CD4-positive, alpha-beta T cell treated with Interleukin-12 subunit alpha and Interleukin-12 subunit beta, for 1 hour (primary cell): ENCODE measurements at places on chromosomes 1 and 21.

DNA sequence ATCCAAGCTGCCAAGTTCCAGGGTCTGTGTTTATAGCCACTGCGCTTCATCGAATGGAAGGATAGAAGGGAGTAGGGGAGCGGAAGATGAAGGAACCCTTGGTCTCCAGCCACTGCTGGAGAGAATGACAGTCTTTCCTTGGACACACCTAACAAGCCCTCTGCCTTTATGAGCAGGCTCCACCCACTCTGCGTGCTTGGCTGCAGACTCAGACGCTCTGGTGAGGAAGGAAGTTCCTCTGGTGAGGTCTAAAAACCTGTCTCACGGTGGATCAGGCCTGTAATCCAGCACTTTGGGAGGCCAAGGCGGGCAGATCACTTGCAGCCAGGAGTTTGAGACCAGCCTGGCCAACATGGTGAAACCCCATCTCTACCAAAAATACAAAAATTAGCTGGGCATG lies 55.4 kb downstream of the MATN1 start:
- DNase-seq = no peak

DNA sequence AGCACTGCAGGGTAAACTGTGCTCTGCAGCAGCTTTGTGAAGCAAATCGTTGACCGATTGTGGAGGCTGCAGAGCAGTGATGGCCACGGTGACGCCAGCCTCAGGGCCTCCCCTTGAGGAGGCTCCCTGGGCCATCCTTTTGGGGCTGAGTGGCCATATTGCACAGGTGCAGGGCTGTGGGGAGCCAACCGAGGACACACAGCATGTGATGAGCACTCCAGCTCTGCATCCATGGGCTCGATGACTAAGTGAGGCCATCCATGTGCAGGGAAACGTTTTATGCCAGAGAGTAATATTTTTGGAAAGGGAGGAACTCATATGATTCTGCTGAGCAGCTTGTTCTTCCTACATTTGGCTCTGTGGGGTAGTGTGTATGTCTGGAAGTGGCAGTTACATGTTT lies 24.6 kb downstream of the KCNK1 start:
- DNase-seq = no peak

- no peak for DNase-seq
Measured at GRCh38 chr1:64171246-64171645, 32.2 kb upstream of the UBE2U start.

GRCh38 chr1:31944205-31945089 lies 6.3 kb upstream of the PTP4A2 start:
- DNase-seq = peak; percentile 85

GRCh38 chr1:78136680-78137079 lies 90.9 kb downstream of the GIPC2 start:
- no peak for DNase-seq

GRCh38 chr1:21510885-21511578 lies 1.8 kb downstream of the ALPL start:
- DNase-seq = no peak

DNA sequence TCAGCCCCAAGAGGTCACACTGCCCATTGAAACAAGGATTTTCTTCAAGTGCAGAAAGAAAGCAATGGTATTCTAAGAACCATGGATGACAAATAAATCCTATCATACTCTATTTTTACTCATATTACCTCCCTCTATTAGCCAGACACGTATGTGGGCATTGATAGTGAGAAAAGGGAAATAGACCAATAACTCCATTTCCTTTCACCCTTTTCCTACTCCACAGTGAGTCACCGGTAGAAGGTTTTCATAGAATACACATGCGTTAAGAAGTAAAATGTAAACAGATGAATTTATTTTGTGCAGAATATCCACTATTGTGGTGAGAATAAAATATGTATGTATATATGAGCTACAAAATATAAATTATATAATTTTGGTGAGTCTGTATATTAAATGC lies 568.9 kb upstream of the ADGRL4 start:
- no peak for DNase-seq

DNA sequence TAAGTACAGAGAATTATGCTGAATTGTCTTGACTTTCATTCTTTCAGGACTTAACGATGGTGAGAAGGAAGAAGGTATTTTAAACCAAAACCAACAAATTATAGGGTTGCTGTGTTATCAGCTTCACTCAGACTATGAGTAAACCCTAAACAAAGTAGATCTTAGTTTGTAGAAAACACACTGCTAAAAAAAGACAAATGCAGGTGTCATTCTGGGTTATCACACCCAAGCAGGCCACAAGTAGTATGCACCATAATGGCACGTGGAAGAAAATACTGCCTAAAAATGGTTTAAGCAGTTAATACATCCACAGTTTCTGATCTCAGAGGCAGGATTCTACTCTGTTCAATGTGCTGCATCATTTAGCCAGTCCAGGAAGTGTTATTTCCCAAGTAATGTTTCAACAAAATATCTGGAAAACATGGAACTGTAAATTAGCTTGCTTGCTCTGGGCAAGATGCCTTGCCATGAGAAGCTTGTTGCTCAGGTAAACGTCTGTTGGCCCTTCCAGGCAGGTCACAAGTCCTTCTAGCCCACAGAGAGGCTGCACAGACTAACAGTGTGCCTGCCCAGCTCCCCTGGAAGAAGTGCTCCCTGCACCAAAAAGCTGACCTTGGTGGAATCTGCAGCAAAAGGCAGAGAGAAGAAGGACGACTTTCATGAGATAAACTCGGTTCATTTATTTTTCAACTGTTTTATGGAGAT lies 4.1 kb downstream of the DIPK1A start:
- DNase-seq = no peak

- no peak for DNase-seq
Measured at GRCh38 chr21:17736072-17736471, 83.1 kb downstream of the C21orf91 start.

DNA sequence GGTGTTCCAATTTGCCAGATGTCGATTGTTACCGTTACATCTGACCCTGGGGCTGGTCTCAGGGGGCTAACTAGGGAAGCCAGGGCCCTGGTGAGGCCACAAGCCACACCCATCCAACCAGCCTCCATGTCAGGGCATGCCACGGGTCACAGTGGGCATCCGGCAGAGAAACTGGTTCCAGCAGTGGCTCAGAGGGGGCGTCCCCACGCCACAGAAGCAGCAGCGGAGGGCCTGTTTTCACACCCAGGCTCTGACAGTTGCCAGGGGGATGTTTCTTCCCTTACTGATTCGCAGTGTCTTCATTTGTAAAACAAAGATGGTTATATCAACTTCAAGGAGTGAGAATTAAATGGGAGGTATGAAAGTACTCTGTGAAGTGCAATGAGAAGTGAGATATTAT lies 75.0 kb upstream of the COX20 start:
- DNase-seq = no peak

DNA sequence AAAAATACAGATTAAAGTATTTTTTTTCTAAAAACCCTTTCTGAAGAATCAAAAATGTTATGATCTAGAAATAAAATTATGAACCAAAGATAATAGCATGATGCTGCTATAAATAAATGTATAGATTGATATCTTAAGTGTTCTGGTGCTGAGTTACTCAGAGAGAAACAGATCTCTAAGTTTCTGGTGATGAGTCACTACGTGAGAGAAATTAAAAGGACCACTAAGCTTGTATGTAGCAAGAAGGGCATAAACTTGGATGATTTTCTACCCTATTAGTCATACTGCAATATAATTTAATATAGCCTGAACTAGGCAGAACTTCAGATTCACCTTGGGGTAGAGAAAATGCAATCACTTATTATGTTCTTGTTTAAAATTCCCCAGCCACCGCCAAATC lies 514.8 kb downstream of the AMY1C start:
- DNase-seq = no peak

DNA sequence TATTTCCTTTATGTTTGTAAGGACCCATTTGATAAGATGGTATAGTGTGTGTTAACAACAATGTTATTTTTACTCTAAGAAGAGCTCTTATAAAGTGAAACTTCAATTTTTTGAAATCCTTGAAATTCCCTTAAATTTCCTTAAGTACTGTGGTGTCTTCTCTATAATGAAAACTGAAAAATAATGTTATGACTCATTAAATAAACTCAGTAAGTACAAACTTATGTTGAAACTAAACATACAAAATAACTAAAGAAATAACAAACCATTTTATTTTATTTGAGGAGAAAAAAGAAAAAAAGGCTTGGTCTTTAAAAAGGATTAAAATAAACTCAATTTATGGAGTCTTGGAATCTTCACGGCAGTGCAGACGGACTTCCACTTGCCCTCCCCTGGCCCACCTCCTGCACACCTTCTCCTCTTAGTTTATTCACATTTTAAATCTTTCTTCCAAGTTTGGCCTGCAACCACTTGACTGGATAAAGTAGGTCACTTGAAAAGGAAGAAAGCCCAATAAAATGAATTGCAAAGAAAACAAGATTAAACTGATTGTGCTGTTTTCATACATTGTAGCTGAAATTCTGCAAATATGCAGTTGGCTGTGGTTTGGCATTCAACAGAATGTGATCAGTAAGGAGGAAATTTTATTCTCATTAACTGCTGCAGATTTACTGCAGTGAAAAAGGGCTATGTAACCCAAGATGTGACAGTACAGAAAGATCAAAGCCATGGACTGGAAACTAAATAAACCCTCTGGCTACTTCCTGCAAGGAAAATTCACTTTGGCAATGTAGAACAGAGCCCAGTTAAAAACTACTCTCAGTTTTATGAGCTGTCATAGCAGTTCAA lies 48.5 kb upstream of the SCYL3 start:
- DNase-seq = no peak
